ENCODE measurements at places on chromosomes 7 and 10.

- DNase-seq: peak; percentile 85
These were observed 151.5 kb downstream of the RNF216 start for GRCh38 chr7:5629941-5630340.

DNA sequence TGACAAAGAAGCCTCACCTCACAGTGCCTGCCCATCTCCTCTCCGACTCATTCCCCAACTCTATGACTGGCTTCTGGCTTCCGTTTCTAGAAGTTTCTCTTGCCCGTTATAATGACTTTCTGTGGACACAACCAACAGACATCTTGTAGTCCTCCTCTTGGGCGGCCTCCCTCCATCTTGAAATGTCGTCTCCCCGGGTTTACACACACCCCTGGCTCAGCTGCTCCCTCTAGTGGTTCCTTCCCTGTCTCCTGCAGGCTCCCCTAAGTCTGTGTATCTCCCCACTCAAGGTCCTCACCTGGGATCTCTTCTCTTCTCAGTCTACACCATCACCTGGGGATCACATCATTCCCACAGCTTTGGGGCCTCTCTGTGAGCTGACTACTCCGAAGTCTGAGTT, 123.4 kb upstream of the NEBL start:
- no peak for DNase-seq

DNA sequence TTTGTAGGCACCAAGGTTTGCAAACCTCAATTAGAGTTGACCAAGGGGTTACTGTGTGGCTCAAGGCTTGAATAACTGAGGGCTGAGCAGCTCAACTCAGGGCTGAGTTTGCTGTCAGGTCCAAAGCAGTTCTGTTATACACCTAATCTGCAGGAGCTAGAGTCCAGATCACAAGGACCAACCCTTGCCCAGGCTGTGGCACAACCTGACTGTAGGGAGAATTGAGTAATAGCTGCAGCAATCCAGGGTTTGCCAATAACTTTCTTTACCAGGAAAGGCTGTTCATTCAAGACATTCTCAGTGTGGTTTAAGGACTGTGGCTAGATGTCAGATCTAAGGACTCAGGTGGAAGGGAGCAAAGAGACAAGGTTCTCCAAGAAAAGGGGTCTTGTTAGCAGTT, 115.6 kb upstream of the IMMP2L start:
- DNase-seq: no peak

- no peak for DNase-seq
These were observed 18.2 kb upstream of the TARP start for GRCh38 chr7:38291650-38292049.

- DNase-seq: no peak
These were observed 65.3 kb downstream of the ZFAND4 start for GRCh38 chr10:45607276-45607675.

- peak; percentile 27 for DNase-seq
These were observed 488 bp downstream of the EIF4H start for GRCh38 chr7:74174606-74175082.
